ENCODE measurements at places on chromosomes 6 and 20. TPM values are rescaled to one million over a fixed set of nuclear protein-coding genes. Genes with fewer than 3 reads are reported as not detected.

The MARCKS gene
- 64.6 TPM for total RNA-seq

The TINAG gene
- 17.4 TPM for total RNA-seq

The HMGA1 gene
- 1,378 TPM for total RNA-seq

The TMEM217 gene
- total RNA-seq = 0.99 TPM

The DCDC2 gene
- total RNA-seq = 80.4 TPM

The RIN2 gene
- total RNA-seq = 9.8 TPM

The GRM1 gene
- total RNA-seq = not detected

The SASH1 gene
- 12.1 TPM for total RNA-seq

The DST gene
- 177 TPM for total RNA-seq

The PTGIS gene
- 0.26 TPM for total RNA-seq

The SLC44A4 gene
- 238 TPM for total RNA-seq

The NHLRC1 gene
- total RNA-seq = 0.92 TPM

The SNRPB gene
- total RNA-seq = 208 TPM

The WFDC10B gene
- not detected for total RNA-seq

The MICB gene
- total RNA-seq = 64.3 TPM

The OPRM1 gene
- total RNA-seq = not detected

The ID4 gene
- total RNA-seq = 1.8 TPM

The BPIFB2 gene
- not detected for total RNA-seq

The TGM2 gene
- total RNA-seq = 261 TPM

The JAG1 gene
- total RNA-seq = 245 TPM

The FBXL4 gene
- total RNA-seq = 11.5 TPM

The CCDC170 gene
- 0.26 TPM for total RNA-seq

The GSTA3 gene
- total RNA-seq = not detected

The PGBD1 gene
- total RNA-seq = 3.1 TPM

The PKIB gene
- total RNA-seq = 11.8 TPM

The SPACA1 gene
- total RNA-seq = not detected

The ZSCAN23 gene
- total RNA-seq = 1.8 TPM

The NOX3 gene
- not detected for total RNA-seq

The SLC12A5 gene
- total RNA-seq = 2.1 TPM

The DDX43 gene
- total RNA-seq = 11.4 TPM

The CYP24A1 gene
- 665 TPM for total RNA-seq

The CBLN4 gene
- total RNA-seq = not detected

The ABCF1 gene
- total RNA-seq = 92.4 TPM

The TUBB2A gene
- total RNA-seq = 17.6 TPM

The SSTR4 gene
- not detected for total RNA-seq

The C20orf141 gene
- not detected for total RNA-seq

The LRRC73 gene
- total RNA-seq = 0.50 TPM

The TREML2 gene
- total RNA-seq = not detected

The SIRPB1 gene
- total RNA-seq = 3.4 TPM

The VWA7 gene
- total RNA-seq = 22.1 TPM

The PROKR2 gene
- not detected for total RNA-seq

The HM13 gene
- total RNA-seq = 378 TPM

The CTAGE9 gene
- not detected for total RNA-seq

The LPIN3 gene
- 23.5 TPM for total RNA-seq

The CST2 gene
- not detected for total RNA-seq

The CUTA gene
- total RNA-seq = 172 TPM

The RAET1L gene
- 2.3 TPM for total RNA-seq

The KIAA1755 gene
- total RNA-seq = not detected

The PBOV1 gene
- not detected for total RNA-seq

The PSORS1C2 gene
- not detected for total RNA-seq

The OVOL2 gene
- 7.4 TPM for total RNA-seq
